ENCODE measurements at places on chromosomes 3 and 15. TPM values are rescaled to one million over a fixed set of nuclear protein-coding genes. Genes with fewer than 3 reads are reported as not detected.

Gene MST1
- 9.3 TPM for total RNA-seq

Gene VIPR1
- 25.2 TPM for total RNA-seq

DNA sequence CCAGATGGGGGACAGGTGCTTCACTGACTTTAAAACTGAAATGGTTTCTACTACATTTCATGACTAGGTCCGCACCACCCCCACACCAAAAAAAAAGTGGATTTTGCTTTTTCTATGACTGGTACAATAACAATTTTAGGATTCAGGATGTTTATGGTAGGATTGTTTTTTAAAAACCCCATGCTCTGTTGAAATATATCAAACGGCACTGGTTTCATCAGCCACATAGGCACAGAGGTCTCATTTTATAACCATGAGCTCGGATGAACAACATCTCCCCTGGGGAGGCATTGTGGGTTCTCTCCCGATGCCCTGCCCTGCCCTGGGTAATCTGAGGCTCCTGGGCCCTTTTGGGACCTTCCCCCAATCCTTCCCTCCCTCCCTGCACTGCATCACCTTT lies 202.7 kb upstream of the KBTBD8 start:
- no peak for DNase-seq

Gene UPK1B
- not detected for total RNA-seq

Gene MUC13
- total RNA-seq: not detected

DNA sequence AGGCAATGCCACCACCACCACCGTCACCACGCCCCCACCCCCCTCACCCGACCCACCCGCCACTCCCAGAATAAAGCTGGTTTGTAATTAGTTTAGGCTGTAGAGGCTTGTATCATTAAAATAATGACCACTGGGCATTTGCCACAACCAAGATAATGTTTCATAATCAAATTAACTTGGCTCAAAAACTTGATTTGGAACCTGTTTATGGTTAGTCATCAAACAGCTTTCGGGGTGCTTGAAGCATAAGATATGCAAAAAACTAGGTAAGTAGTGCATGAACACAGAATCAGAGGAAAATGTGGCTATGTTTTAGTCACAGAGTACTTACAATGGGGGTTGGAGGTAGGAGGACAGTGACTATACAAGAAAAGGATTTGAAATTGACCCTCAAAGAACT lies 115.1 kb downstream of the FHIT start:
- DNase-seq: no peak

DNA sequence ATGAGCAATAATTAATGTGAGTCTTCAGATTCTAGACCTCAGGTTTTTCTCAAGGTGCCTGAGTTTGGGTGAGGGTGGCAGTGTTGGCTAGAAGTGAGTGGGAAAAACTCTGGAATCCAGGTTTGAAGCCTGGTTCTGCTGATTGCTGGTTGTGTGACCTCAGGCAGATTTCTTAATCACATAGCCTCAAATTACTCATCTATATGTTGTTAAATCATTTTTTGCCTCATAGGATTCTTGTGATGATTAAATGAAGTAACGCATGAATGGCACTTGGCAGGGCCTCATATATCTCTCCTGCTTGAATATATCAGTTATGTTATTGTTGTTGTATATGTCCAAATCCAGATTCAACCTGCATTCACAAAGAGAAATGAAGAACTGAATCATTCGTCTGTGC lies 60.5 kb downstream of the NR2F2 start:
- no peak for DNase-seq

DNA sequence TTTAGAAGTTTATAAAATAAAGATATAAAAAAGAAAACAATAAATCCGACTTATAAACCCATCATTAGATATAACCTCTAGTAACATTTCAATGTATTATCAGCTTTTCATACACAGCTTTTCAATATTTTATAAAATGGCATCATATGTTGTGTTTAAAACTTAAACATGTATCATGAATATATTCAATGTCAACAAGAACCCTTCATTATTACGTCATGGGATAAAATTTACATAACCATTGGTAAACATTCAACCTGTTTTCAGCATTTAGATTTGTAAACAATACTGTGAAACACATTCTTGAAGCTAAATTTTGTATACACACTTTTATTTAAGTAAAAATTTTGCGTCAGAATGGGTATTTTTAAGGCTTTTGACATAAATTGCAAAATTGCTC lies 153.4 kb upstream of the SOX14 start:
- DNase-seq: no peak
